Smooth muscle cell of the umbilical artery (primary cell): ENCODE measurements at places on chromosomes 5 and 9. TPM values are rescaled to one million over a fixed set of nuclear protein-coding genes. Genes with fewer than 3 reads are reported as not detected.

Gene TTC23L
- 0.05 and 0.30 TPM in 2 replicates for total RNA-seq

Gene FREM1
- 0.09 and 0.59 TPM in 2 replicates for total RNA-seq

Gene NR2F1
- total RNA-seq = 17.2 and 19.9 TPM in 2 replicates

Gene RETREG1
- total RNA-seq = 0.83 and 1.2 TPM in 2 replicates

Gene WWC1
- 1.2 and 7.0 TPM in 2 replicates for total RNA-seq

Gene CSF1R
- 0.28 and 0.89 TPM in 2 replicates for total RNA-seq
